NCI-H2081 (cell line): ENCODE measurements at places on chromosomes 6 and 20.
A peak's percentile ranks its signal among the peaks of the same experiment; 100 is the strongest.

- DNase-seq, result no peak
Measured at GRCh38 chr6:131258010-131258652, 122.9 kb downstream of the AKAP7 start.

DNA sequence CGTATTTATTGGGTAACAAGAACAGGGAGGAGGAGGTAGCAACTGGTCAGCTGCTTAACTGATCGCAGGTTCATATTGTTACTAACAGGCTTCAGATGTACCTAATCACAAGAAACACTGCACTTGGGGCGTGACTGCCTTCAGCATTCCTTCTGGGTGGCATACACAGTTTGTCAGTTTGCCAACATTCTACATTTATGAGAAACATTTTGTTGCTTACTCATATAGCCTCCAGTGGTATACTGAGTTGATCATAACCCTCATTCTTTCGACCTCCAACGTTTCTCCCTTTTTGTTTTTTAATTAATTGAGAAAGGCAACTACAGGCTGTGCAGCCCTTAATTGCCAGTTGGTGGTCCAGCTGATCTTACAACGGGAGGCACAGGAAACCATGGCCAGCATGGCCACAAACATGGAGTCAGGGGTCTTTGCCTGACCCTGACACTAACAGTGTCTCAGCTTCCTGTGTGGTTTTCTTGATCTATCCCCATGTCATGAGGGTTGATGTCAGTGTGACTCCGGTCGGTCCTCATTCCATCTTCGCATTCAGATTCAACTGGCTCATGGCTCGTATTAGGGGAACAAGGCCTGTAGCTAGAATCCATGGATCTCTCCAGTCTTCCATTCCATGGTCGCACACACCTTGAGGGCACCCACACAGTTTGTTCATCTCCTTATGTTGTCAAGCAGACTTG is 9.4 kb downstream of the EPB41L2 start:
- DNase-seq, result no peak

DNA sequence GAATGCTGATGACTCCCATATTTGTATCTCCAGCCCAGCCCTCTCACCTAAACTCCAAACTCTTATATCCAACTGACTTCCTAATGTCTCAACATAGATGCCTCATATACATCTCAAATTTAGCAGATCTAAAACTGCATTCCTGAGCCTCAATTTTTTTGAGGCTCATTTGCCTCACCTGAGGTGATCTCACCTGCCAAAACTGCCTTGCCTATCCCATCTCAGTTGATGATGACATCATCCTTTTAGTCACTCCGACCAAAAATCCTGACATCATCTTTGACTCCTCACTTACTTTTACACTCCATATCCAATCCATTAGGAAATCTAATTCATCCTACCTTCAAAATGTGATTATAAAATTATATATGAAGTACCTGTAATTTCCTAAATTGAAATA is 25.6 kb upstream of the SLPI start:
- DNase-seq, result no peak

DNA sequence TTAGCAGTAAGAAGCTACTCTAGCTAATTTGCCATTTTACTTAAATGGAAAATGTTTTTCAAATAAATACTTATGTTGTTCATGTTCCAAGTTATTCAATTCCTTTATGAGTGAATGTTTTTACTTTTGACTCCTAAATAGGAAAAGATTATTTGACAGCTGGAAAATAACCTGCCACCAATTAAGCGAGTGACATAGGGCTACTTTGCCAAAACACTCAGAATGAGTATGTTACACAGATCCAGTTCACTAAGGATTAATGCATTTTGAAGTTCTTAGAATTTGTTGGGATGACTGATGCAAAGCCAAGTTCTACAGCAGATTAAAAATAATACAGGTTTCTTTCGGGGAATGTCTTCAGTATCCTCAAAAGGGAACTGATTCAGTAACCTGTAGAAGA is 144.4 kb downstream of the ADGRG6 start:
- no peak for DNase-seq

DNA sequence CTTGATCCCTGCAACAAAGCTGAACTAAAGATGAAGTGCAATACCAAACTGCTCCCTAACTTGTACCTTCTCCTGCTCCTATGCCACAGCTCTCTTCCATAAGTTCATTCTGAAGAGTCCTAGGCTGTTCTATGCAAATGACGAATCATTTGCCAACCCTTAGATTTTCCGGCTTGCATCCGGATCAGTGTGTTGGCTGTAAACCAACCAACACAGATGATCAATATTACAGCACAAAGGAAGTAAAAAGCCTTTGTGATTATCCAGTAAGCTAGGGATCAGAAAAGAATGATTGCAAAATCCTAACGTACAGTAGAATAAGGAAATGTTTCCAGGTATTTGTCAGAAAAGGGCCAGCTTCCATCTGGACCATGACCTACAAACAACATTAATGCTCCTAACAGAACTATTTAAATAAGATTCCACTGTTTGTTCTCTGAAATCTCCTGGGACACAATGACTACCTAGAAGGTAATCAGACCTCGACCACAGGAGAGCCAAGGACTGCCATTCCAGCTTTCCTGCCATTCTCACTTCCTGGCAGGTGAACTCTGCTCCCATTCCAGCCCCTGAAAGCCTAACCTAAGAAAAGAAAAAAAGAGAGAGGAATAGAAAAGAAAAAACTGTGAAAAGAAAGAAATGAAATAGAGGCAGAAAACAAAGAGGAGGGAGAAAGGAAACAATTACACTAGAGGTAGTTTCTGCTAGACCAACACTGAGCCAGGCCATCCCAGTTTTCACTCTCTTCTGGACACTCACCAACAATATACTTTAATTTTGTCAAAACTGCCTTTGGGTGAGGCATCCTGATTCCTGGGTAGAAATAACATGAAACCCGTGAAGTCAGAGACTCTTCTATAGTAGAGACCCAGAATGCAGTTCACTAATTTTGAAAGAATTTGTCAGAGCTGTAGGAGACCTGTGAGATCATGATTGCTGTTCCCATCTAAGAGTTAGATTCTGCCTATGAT is 19.7 kb downstream of the GMDS start:
- DNase-seq, result no peak

DNA sequence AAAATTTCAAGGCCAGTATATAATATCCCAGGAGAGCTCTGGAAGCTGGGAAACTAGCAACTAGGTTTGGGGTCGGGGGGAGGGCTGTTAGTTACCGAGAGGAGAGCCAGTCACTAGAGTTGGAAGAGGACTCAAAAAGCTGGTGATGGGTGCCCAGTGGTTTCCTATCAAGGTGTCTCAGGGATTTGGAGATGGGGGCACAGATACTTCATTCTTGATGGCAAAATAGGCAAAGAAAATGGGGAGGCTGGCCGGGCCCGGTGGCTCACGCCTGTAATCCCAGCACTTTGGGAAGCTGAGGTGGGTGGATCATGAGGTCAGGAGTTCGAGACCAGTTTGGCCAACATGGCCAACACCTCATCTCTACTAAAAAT is 805 bp downstream of the PHF1 start:
- no peak for DNase-seq

DNA sequence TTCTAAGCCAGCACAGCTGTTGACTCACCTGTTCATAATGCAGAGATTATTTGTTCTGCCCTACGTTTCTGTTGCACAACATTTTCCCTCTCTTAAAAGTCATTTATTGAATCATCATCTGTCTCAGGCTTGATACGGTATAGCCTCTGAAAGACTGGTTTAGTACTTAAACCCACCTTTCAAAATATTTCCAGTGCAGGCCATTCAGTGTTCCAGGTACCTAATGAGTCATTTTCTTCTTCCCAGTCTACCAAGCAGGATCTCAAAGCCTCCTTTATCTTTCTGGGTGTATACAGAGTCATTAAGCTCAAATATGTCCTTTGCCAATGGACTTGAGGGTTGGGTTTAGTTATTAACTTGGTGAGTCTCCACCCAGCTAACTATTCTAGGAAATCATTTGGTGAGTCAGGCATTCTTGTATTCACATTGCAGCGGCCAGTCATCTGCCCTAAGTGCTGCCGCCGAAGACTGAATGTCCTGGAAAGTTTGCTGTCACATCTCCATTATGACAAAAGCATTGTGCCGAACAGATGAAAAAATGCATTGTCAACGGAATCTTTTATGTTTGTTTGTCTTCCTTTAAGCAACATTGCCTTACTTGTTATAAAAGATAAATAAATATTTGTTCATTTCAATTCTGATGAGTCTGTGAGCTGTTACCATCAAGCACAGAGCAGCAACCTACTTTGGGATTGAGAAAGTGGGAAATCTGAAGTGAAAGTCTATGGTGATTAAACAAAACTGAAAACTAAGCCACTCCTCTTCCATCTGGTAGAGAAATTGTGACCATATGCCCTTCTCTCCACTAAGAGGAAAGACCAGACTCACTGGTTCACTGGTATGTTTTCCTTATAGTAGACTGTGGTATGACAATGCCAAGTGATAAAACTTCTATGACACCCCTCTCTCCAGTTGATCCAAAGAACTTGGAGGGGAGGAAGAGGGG is 14.3 kb upstream of the FAM135A start:
- peak; percentile 35 for DNase-seq

GRCh38 chr6:148217921-148218320 is 124.7 kb upstream of the SASH1 start:
- DNase-seq, result no peak

DNA sequence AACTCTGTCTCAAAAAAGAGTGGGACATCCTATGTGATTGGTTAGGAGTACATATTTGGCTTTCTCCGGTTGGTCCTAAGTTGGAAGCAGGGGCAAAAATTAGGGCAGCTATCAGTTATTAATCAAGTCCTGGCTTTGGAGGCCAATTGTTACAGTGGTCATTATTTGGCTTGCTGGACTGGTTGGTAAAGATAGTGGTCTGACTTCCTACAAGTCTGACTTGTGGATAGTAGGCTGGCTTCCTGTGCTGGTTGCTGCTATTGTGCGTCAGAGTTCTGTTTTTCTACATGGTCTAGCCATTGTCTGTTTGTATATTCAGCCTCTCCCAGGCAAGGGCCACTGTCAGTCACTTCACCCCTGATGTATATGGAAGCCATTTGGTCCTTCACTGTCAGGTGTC is 7.0 kb downstream of the ACOT8 start:
- no peak for DNase-seq

- DNase-seq, result no peak
Measured at GRCh38 chr6:11241793-11242201, 9.3 kb upstream of the NEDD9 start.

- no peak for DNase-seq
Measured at GRCh38 chr20:1894471-1894950, 696 bp upstream of the SIRPA start.

DNA sequence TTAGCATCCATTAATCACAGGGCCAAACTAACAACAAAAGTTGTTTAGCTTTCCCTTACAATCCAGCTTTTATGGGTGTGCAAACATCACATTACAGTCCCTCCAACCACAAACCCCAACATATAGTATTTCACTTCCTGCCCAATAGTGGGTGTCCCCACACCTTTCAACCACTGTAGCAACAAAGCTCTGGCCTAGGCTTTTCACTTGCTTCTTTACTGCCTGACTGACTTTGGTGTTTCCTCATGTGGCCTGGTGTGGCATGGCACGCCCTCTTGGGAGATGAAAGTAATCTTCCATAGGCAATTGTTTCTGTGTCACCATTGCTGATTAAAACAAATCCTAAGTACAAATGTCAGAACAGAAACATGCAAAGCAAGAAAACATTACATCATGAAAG is 46.3 kb downstream of the MCM8 start:
- peak; percentile 58 for DNase-seq

DNA sequence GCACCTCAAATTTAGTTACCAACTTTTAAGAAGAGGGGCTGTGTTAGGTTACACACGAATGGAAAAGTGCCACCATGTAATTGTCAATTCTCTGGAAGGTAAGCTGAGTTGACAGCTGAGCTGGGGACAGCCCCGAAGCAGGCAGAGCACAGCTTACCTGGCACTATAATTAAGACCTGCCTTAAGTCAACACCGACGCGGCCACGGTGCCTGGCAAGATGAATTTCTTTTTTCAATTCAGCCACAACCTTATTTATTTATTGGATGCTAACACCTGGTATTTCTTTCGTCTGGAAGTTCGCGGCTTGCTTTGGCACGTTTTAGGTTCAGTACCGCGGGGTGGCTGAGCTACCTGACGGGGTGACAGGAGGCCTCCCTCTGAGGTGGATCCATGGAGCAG is 40.6 kb upstream of the NFATC2 start:
- DNase-seq, result peak; percentile 55

- no peak for DNase-seq
Measured at GRCh38 chr6:106162921-106163320, 76.8 kb downstream of the PRDM1 start.

- DNase-seq, result no peak
Measured at GRCh38 chr6:105746509-105746908, 339.6 kb upstream of the PRDM1 start.

DNA sequence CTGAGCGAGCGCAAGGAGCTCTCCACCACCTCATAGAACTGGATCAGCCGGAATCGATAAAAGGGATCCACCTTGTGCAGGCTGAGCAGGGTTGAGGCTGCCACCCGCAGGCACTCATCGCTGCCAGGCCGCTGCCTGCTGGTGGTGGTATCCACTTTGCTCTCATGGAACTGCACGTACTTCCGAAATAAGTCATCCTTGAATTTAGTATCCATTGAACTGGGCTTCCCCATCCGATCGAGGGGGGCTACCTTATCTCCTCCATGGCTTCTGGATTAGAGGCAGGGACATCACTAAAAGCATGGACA is 7.1 kb downstream of the SPATA2 start:
- no peak for DNase-seq

GRCh38 chr6:91654793-91655192 is 1067.9 kb upstream of the MAP3K7 start:
- peak; percentile 29 for DNase-seq

DNA sequence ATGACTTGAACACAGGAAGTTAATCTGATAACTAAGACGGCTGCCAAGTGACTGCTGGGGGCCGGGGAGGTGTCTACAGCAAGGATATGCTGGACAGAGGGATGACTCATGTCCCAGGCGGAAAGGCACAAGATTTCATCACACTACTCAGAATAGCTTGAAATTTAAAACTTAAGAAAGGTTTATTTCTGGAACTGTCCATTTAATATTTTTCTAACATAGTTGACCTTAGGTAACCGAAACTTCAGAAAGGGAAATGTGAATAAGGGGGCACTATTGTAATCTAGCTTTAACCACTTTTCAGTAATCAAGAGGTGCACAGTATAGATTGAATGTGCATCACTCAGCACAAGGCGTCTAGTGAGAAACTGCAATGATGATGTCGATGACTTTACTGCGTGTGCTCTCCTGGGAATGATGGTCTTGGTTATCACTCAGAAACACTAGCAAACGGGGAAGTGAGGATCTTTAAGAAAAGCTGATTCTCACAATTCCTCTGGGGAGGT is 171.5 kb downstream of the QKI start:
- no peak for DNase-seq

- no peak for DNase-seq
Measured at GRCh38 chr20:36261389-36262105, 25.3 kb downstream of the AAR2 start.
